ENCODE measurements at places on chromosomes 2 and 18. TPM values are rescaled to one million over a fixed set of nuclear protein-coding genes. Genes with fewer than 3 reads are reported as not detected.

ST8SIA3 gene
- total RNA-seq, result not detected

DNA sequence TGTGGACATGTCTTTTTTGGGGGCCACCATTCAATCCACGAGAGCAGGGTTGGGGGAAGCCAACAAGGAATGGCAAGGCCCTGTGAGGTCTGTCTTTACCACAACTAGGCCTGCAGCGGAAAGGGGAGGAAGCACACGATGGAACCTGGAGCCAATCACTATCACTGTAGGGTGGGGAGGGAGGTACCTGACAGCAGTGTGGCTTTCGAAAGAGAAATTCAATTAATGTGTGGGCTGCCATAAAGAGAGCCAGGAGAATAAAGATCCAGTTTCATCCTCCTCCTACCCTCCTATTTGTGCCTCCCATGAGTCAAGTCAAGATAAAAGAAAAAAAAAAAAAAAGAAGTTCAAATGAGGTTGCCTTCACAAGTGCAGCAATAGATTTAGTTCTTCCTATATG lies 18.9 kb upstream of the RBMS1 start:
- DNase-seq, result no peak

DNA sequence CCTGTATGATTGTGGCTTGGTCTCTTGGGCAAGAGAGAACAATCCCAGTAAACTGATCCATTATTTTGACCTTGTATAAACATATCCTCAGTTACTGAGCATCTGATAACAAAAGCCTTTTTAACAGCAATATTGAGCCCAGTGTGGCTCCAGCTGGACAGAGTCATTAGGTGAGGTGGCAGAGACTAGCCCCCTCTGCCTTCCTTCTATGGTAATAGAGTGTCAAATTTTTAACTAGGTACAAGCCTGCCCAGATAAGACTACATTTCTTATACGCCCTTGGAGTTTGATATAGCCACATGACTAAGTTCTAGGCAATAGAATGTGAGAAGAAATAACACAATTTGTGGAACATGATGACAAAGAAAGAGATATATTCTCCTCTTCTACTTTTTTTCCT lies 56.2 kb downstream of the HNMT start:
- no peak for DNase-seq

COBLL1 gene
- 10.2 TPM for total RNA-seq

VIT gene
- not detected for total RNA-seq

DNA sequence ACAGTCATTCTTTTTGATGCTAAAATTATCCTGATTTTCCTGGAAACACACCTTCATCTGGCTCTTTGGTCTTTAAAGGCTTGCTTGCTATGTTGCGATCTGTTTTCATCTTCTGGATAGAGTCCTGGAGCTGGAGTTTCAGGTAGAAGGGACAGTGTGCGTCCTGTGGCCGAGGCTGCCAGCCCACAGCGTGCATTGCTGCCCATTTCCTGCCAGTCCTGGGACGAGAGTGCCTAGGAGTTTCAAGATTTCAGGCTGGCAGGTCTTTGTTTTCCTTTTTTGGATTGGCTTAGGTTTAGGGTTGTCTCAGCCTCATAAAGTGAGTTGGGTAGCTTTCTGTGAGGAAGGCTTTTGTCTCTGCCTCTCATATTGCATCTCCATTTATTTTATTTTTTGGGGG lies 14.5 kb downstream of the DGKD start:
- no peak for DNase-seq

NLRC4 gene
- total RNA-seq, result 0.27 TPM

GRCh38 chr2:240211598-240212424 lies 71.4 kb upstream of the OTOS start:
- DNase-seq, result no peak

PRKAG3 gene
- not detected for total RNA-seq

DNA sequence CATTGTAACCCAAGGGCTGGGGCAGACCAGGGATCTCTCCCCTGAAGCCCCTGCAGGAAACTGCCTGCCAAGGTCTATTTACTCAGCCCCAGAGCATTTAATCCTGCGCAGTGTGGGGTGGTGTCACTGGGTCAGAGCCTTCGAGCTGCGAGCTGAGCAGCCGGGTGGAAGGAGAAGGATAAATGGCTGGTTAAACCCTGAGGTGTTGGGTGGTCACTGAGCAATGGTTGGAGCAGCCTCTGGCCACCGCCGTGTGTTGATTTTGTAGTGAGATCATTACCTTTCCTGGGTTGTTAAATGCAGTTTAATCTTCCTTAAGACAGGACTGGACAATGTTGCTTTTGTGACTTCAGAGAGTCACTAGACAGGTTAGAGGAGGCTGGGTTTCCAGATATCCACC lies 98.1 kb downstream of the SETBP1 start:
- DNase-seq, result no peak

GRCh38 chr2:113227698-113228097 lies 51.0 kb downstream of the PAX8 start:
- DNase-seq, result no peak

DNA sequence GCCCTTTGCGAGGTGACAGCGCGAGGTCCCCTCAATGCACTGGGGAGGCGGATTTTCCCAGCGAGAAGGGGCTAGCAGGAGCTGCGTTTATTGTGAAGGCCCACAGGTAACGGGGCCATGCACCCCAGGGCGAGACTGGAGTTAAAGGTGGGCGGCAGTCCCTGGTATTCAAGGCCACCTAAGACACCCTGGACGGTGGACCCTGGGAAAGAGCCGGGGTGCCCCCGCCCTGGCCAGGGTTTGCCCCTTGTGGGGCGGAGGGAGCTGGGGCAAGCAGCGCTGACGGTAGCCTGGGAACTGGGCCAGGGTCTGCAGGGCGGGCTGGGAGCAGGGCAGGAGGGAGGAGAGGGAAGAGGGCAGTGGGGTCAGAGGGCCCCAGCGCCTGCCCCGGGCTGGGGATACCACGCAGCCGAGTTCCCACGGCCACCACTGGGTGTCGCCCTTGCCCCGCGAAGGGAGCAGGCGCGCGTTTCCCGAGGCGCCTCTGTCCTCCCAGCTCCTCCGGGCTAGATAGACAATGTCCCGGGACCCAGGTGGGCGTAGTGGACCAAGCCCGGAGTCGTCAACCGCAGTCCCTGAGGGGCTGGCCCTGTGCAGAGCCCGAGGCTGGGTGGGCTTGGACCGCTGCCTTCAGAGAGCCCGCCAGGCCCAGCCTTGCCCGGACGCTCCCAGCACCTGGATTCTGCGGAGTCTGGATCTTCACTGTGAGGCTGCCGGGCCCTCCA lies 80.2 kb downstream of the SMAD4 start:
- peak; percentile 50 for DNase-seq

DOCK10 gene
- total RNA-seq, result 30.2 TPM

TFPI gene
- total RNA-seq, result 43.1 TPM

KIF5C gene
- total RNA-seq, result under 0.01 TPM

GRCh38 chr2:20196053-20196656 lies 28.8 kb downstream of the SDC1 start:
- no peak for DNase-seq

DNA sequence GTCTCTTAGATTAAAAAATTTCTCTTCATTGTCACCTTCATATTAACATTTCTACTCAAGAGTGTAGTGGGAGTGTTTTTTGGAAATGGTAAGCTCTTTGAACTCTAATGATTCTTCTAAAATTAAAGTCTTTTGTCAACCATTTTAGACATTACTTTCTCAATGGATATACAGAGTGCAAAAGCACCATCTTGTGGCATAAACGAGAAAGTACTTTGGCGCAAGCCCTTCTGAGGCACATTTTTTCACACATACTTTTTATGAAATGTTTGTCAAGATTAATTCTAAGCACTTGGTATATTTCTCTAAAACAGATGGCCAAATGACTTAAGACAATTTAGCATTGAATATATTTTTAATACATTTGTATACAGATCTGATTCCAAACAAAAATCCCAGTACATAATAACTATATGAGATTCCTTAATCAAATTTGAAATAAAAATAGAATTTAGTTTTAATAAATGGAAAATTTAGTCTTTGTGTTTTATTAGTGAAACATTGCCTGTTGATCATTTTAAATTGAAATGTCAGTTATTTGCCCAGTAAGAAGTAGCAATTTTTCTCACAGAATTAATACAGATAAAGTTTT lies 63.3 kb upstream of the GALNT5 start:
- DNase-seq, result peak; percentile 35

- DNase-seq, result no peak
Observed at GRCh38 chr2:16958266-16958665, 292.6 kb upstream of the CYRIA start.

GRCh38 chr18:77512152-77512551 lies 262.5 kb downstream of the GALR1 start:
- DNase-seq, result no peak

- no peak for DNase-seq
Observed at GRCh38 chr18:66641056-66641455, 37.2 kb upstream of the CDH19 start.

DNA sequence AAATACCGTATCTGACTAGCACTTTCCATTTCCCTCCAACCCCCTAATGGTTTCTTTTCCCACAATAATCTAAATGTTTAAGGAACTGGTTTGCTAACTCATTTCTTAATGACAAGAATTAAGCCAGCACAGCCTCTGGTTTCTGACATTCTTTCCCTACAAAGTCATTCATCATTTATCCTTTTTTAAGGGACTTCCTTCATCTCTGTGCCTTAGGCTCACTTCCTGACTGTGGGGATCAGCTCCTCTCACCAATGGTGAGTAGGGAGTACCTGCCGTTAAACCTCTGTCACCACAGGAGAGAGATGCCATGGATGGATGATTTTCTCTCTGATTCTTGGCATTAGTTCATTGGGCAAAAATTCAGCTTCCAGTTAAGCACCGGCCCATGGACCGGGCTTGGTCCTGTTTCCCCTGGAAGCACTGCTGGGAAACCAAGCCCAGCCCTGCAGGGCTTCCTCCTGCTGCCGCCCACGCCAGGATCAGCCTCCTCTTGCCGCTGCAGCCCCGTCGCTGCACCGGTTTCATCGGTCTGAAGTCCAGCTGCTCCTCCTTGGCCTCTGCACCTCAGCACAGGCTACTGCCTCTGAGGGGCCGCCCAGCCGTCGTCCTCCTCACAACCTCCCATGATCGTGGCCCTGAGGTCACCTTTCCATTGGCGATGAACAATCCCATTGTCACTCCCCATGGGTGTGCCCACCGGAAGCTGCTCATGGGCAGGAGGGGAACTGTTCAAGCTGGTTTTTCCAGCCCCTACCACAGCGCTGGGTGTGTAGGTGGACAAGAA lies 64.0 kb upstream of the ZNF516 start:
- no peak for DNase-seq

DNA sequence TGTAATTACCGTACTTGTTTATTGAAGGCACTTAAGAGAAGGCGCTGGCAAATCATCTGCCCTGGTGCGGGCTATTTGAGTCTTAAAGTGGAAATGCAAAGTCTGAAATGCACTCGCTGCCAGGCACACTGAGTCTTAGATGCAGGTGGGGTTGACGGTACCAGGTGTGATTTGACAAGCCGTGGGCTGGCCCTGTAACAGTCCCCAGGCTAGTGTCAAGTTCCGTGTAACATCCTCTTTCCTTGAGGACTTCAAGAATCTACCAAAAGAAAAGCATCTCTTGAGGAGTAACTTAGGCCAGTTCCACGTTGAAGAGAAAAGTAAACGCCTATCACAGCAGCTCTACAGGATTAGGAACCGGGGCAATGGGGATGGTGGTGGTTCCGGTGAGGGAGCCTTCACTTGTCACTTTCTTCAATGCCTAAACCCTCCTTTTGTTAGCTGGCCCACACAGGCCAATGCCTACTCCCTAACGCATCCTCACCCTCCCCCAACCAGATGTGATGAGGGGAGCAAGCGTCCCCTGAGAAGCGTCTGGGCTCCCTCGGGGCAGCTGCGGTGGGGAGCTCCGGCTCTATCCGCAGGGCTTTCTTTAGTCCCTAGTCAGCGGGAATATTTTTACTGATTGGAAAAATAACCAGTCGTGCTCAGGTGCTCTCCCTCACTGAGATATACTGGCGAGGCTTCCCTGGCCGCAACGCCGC lies 1.5 kb upstream of the UGP2 start:
- DNase-seq, result no peak

DNA sequence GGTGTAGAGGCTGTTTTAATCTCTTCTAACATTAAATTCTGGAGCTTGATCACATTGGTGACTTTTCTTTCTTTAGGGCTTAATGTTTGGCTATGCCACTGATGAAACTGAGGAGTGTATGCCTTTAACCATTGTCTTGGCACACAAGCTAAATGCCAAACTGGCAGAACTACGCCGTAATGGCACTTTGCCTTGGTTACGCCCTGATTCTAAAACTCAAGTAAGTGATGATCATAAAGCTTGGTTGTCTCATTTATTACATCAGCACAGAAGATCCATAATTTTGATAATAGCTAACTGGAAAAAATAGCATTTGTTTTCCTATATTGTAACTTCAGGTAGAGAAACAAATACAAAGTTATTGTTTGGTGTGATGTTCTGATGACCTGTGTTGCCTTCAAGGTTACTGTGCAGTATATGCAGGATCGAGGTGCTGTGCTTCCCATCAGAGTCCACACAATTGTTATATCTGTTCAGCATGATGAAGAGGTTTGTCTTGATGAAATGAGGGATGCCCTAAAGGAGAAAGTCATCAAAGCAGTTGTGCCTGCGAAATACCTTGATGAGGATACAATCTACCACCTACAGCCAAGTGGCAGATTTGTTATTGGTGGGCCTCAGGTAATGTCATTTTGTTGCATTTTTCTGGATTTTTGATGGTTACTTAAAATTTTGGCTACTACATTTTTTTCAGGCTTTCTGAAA lies 2.9 kb downstream of the MAT2A start:
- DNase-seq, result no peak

VWC2L gene
- under 0.01 TPM for total RNA-seq

GRCh38 chr18:24518596-24518995 lies 58.2 kb downstream of the HRH4 start:
- DNase-seq, result no peak

- no peak for DNase-seq
Observed at GRCh38 chr2:238378230-238379095, 48.3 kb upstream of the ASB1 start.

- no peak for DNase-seq
Observed at GRCh38 chr2:104654811-104655210, 199.1 kb upstream of the POU3F3 start.

CCDC148 gene
- not detected for total RNA-seq

PLEKHH2 gene
- under 0.01 TPM for total RNA-seq

DNA sequence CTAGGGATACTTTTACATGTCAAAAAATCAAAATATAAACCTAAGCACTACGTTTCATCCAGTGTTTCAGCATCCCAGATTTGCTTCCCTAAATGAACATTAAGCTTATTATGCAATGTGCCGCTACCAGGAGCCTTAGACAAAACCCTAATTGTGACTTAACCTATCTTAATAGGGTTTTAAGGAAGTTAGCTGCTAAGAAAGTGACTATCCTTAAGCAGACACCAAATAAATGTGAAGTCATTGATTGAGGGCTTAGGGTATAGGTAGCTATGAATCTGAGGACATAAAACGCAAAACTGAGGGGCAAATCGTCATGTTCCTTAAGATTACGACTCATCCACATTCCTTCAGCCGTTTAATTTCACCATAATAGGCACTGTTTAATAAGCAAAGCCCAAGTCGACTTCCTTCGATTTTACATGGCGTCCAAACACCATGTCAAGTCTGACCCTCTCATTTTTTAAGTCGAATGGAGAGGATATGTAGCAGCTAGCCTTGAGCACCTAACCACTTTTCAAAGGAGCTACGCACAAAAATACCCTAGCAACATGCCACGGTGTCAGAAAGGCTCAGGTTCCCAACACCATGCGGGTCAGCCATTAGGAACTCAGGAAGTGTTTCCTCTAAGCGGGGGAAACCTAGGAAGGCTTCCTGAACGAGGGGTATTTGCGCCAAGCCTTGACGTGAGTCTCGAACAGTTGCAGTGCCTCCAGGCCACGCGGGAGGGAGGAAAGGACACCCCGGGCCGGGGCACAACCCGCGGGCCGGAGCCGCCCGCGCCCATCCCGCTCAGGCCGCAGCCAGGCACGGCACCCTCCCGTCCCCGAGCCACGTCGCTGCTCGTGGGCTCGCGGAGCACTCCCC lies 1.0 kb downstream of the HDLBP start:
- DNase-seq, result peak; percentile 20

ASIC4 gene
- total RNA-seq, result 0.27 TPM

CCDC74B gene
- not detected for total RNA-seq

All from hematopoietic multipotent progenitor cell (in vitro differentiated cells).